NCI-H510A (cell line): ENCODE measurements at places on chromosomes 3 and 15.

- DNase-seq, result no peak
These were observed 94.0 kb downstream of the ARPP21 start for GRCh38 chr3:35733341-35733740.

- DNase-seq, result no peak
These were observed 67.5 kb upstream of the MME start for GRCh38 chr3:155012584-155012983.

DNA sequence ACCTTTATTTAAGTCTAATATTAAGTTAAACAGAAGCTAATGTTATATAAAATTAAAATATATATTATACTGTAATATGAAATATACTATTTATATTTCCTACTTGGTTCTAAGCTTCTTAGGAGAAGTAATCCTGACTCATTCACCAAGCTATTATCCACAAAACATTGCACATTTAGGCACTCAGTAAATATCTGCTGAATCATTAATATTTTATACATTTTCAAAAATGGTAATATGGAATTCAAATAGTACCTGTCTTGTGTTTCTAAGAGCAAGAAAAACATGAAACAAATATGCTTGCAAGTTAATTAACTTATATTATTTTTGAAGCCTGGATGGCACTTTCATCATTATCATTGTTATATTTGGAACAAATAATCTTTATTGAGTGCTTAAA, 153.0 kb upstream of the CNTN4 start:
- no peak for DNase-seq

DNA sequence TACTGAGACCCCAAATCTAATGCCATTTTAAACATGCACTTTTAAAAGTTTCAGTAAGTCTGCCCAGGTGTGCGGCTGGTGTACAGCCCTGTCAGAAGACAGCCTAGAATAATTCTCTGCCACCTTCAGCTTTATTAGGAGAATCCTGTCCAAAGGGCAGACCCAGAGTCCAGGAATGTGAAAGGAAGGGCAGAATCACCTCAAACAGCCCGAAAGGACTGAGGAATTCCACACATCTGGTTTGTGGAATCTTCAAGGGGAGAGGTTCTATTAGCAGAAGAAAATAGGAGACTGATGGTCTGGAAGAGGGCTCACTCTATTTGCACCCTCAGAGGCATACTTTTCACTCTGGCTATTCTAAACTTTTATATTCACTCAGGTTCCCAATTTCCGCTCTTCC, 46.6 kb downstream of the TYRO3 start:
- DNase-seq, result no peak

DNA sequence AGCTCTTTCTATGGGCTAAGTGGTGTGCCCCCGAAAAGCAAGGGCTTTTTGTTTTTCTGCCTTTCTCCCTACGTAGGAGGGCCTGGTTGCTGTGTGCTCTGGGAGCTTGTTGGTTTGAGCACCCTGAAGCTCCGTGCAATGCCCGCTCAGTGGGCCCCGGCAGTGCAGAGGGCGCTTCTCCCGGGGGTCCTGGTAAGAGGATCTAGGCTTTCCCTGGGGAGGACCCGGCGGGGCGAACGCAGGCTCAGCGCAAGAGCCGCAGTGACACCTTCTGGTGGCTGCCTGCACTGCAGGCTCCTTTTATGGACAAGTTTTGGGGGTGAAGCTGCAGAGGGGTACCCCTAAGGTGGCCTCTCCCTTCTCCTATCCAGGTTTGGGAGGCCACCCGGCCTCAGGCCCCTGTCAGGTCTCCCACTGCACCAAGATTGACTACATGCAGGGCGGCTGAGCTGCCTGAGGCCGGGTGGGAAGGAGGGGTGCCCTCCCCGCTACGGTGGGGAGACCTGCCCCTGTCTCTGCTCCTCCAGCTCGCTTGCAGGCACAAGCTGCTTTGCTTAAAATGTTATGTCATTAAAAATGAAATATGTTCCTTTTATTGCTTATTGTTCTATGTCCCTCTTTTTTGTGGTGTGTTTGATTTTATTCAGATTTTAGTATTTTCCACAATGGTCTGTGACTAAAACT, 387.9 kb downstream of the GABRG3 start:
- no peak for DNase-seq

- no peak for DNase-seq
These were observed 113.7 kb upstream of the PRTG start for GRCh38 chr15:55856506-55857164.

DNA sequence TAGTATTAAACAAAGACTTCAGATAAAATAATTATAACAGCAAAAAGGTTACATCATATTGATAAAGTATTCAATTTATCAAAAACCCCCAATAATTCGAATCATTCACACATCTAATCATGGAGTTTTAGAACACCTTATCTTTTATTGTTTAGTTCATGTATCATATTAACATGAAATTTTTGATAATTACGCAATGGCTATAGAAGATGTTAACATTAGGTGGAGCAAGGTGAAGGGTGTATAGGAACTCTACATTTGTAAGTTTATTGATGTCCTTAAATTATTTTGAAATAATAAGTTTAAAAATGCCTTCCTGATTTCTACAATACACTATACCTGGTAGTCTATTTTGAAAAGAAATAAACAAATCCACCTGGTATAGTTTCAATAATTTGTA, 696.5 kb upstream of the BCHE start:
- DNase-seq, result no peak

DNA sequence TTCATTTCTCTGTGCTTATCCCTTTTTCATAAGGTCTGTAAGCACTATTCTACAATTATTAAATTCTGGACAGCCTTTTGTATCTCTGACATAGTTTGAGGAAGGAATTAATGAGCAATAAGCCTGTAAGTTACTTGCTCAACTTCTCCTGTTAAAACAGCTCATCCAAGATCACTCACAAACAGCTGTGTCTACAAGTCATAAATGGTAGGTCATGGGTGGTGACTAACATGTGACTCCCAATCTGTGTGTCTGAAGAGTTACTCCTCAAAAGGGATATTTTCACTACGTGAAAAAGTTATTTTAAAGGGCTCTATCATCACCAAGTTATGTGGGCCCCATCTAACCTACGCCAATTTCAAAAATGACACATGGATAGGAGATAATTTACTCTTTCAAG, 145.2 kb upstream of the CBLB start:
- no peak for DNase-seq

- DNase-seq, result no peak
These were observed 146.0 kb downstream of the ARPP21 start for GRCh38 chr3:35785234-35785888.
